NCI-H1105 treated with DMSO at 0.1 percent for 48 hours (cell line): ENCODE measurements at places on chromosomes 13 and 19.

DNA sequence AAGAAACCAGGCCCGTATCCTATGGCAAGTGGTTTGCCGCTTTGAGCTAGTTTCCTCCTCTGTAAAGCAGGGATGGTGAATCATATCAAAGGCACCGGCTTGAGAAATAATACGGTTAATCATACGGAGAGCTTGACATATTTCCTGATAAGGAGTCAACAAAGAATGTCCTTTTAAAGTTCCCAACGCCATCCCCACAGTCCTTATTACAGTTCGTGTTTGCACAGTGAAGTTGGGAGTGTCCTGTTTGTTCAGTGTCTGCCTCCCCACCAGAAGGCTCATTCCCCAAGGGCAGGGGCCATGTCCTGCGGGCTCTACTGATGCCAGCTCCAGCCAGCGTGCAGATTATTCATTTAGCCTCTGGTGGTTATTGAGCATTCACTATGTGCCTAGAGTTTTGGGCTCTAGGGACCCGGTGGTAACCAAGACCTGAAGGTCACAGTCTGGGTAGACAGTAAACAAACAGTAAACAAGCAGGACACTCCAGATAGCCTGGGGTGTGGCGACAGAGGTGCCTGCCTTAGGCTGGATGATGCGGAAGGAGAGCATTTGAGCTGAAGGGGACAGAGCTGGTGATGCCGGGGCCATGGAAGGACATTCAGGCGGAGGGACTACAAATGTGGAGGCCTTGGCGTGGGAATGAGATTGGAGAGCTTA, 6.3 kb downstream of the GRAMD1A start:
- no peak for DNase-seq

- DNase-seq: no peak
Measured at GRCh38 chr13:90557626-90558025, 789.9 kb upstream of the MIR17HG start.

DNA sequence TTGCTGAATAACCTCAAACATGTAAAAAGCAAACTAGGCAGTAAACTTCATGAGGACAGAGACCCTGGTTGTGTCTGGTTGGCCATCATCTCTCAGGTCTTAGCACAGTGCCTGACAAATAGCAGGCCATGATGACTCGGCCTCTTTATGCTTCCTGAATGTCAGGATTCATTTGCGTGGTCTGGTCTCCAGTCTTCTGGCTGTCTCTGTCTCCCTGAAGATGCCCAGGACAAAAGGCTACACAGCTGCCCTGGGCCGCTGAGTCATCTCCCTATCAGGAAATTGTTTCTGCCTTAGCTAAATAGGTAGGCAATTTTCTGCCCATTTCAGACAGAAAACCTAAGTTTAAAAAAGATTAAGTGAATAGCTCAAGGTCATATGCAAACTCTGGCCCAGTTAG, 84.1 kb upstream of the FNDC3A start:
- DNase-seq: no peak

- DNase-seq: no peak
Measured at GRCh38 chr19:17380426-17381138, 3.4 kb upstream of the PLVAP start.

DNA sequence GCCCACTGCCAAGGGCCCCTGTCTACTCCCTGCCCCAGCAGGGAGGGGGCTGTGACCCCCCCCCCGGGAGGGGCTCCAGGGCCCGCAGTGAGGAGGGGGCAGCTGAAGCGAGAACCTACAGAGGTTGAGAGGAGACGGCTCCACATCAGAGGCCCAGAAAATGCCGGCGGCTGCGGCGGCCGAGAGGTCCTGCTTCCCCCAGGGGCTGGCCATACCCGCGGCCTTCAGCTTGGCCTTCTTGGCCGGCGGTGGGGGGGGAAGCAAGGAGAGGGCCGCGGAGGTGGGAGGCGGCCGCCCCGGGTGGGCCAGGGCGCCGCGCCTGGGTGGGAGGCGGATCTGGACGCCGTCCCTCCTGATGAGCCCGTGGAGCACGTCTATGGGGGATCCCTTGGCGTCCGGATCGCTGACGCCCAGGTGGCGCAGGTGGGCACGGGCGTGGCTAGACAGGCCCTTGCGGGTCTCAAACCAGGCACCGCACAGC, 9.2 kb upstream of the AKAP8L start:
- DNase-seq: no peak

- DNase-seq: no peak
Measured at GRCh38 chr19:16025108-16026101, 50.9 kb upstream of the TPM4 start.

GRCh38 chr13:44197791-44198770, 175.5 kb upstream of the SERP2 start:
- DNase-seq: peak; percentile 9

- no peak for DNase-seq
Measured at GRCh38 chr13:113937527-113938180, 36.2 kb downstream of the C13orf46 start.

DNA sequence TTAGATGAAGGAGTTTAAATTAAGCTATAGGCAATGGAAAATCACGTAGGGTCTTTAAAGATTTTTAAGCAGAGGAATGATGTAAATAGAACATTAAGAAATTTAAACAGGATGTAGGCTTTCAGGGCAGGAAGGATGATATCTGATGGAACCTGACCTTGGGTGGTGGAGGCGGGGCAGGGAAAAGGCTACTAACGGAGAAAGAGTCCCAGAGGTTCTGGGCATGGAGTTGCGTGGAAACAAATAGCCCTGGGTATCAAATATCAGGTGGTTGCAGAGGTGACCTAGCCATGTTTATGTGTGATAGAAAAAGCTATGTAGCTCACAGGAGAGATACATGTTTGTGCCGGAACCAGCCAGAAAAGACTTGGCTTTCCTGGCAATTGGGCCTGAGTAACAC, 7.8 kb upstream of the CDK8 start:
- no peak for DNase-seq

DNA sequence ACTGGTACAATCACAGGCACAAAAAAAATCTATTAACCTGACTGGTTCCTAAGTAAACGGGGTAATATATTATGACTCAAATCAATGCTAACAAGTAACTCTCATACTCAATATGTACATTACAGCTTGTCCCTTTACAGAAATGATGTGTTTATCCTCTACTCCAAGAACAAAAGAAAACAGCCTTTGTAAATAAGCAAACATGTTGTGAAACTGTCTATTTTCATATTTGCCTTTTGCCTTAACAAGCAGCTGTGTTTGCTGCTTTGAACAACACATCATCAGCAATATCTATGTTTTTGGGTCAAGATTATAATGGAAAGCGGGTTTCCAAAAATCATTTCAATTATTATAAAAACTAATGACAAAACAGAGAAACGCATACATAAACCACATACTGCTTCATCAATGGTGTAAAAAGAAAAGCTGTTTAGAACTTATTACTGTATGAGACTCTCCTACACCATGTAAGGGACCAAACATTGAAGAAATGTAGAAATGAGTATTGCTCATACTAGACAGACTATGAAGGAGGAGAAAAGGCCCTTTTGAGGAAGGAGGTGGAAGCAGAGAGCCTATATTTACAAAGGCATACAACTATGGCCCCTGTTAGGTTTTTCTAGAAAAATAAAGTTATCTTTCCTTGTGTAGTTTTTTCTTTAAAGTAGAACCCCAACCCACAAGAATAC, 14.8 kb downstream of the TBC1D4 start:
- no peak for DNase-seq

GRCh38 chr19:10083911-10084310, 2.2 kb upstream of the SHFL start:
- DNase-seq: no peak

DNA sequence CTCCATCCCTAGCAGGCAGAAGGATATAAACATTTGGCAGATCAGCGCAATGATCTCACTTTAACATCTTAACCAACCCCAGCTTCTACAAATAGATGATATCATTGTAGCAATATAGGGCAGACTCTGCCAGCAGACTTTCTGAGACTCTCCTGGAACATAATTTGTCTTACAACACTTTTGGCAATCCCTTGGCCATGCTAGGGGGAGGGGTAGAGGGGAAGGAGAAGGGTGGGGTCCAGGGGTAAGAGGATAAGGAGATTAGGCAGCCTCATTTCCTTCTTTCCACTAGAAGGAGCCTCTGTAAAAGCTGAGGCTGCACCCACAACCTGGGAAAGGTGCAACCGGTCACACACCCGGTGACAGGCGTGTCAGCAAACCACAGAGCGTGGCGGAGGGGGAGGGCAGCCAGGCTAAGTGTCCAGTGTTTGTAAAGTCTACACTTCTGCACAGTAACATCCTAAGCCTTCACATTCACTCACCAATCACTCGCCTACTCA, 8.7 kb upstream of the UBAC2 start:
- no peak for DNase-seq

DNA sequence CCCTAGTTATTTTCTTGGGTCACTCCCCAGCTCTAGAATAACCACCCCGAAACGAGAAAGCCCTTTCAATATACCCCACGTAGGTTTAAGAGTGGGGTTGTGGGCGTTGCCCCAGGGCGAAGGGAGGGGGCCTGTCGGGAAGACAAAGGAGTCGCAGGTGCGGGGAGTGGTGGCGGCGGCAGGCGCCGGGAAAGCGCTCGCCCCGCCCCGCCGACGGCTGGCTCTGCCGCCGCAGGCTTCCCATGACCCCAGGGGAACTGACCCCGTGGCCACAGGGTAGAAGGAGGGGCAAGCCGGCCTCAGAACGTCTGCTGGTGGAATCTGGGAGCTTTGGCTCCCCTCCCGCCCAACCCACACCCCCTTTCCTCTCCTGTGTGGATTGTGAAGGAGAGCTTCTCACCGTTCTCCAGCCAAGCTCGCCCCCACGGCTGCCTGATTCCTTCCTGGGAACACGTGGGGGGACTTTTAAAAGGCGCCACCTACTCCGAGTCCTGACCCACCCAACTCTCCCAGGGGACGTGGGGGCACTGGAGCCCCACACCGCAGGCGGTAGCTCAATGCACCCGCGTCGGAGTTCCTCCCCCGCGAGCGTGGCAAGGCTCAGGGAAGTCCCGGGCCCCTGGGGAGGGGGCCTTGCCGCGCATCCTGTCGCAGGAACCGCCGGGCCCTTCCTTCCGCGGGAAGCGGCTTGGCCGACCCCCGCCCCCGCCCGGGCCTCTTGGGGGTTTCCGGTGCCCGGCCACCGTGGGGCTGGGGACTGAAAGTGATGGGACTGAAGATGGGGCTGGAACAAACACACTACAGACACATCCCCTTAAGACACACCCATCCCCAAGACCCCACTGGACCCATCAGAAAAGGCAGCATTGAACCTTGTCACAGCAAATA, 5.5 kb downstream of the IER2 start:
- DNase-seq: no peak

DNA sequence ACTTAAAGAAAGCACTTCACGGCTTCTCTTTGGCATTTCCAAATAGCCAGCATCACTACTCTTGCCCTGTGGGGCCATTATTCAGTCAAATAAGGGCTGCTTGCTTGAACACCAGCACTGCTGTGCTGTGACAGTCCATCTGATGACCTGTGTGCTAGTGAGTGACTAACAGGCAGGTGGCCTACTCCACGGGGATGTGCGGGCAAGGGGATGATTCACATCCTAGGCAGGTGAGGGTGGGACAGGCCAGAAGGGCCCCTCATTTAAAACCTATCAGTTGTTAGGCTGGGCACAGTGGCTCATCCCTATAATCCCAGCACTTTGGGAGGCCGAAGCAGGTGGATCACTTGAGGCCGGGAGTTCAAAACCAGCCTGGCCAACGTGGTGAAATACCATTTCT, 8.2 kb downstream of the CCNE1 start:
- no peak for DNase-seq

DNA sequence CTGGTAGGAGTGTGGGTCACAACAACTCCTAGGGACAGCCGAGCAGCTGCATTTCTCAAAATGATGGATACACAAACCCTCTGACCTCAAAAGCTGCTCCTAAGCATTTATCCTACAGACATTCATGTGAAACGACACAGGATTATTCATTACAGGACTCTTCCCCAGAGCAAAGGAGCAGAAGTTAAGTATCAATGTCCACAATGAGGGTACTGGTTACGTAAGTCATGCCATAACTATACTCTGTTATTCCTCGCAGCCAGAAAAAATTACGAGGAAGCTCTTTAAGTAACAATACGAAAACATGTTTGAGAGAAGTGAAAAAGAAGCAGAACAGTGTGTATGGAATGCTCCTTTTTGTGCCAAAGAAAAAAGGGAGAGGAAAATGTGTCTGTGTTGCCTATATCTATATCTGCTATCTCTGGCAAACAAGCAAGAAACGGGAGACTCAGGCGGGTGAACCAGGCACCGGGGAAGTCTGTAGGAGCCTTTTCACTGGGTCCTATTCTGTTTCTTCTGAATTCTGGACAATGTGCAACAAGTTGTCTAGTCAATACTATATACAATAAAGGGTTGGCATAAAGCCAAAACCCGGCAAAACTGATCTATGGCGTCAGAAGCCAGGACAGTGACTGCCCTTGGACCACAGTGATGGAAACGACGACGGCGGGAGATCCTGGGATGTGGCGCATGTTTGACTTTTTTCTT, 1.3 kb downstream of the ISOC2 start:
- no peak for DNase-seq

DNA sequence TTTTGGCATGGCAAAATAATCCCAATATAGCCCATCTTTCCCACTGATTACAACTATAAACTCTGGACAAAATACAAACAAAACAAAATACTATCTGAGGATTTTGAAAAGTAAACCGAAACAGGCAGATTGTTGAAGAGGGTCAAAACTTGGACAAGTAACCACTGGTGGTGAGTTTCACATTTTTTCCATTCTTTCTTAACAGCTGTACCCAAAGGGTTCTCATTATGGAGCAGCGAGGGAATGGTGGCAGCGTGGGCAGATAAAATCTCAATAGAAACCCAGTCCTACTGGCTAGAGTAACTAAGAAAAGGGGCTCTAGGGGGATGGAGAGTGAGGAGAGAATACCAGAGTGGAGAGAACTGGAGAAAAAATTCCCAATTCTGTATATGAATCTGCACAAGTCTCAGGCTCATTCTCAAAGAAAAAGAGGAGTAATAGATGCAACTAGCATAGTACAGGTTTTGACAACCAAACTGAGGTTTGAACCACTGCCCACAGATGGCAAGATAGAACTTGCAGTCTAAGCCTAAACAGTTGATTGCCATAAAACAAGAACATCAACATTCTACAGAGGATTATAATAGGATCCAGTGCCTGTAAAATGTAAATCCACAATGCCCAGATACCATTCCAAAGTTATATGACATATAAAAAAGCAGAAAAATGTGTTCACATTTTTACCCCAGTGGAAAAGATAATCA, 284.5 kb downstream of the KCNRG start:
- DNase-seq: no peak

DNA sequence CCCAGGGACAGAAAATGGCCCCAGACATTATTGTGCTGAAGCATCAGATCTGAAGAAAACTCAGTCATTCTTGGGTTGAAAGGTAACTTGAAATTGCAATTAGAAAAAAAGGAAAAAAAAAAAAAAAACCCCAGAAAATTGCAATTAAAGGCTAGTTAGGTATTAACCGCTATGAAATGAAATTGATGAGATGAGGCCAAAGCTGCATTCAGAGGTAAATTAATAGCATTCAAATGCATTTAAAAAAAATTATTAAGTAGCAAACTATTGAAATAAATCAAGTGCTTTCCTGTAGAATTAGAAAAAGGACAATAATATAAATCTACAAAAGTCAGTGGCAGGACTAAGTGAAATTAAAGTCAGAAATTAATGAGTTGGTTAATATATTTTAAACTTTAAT, 6.4 kb downstream of the PGLS start:
- no peak for DNase-seq

GRCh38 chr19:1699386-1699785, 47.0 kb upstream of the TCF3 start:
- no peak for DNase-seq

GRCh38 chr13:109955598-109955997, 169.2 kb upstream of the IRS2 start:
- DNase-seq: no peak
